ENCODE measurements at places on chromosomes 16 and 17. TPM values are rescaled to one million over a fixed set of nuclear protein-coding genes. Genes with fewer than 3 reads are reported as not detected.

HIC1 gene
- 20.8 TPM for total RNA-seq

NF1 gene
- 50.8 TPM for total RNA-seq

PRR11 gene
- total RNA-seq, result 2.0 TPM

MYL4 gene
- 0.55 TPM for total RNA-seq

VASN gene
- 31.5 TPM for total RNA-seq

GRCh38 chr16:77790009-77790372, 1.6 kb downstream of the VAT1L start:
- DNase-seq, result no peak

DNA sequence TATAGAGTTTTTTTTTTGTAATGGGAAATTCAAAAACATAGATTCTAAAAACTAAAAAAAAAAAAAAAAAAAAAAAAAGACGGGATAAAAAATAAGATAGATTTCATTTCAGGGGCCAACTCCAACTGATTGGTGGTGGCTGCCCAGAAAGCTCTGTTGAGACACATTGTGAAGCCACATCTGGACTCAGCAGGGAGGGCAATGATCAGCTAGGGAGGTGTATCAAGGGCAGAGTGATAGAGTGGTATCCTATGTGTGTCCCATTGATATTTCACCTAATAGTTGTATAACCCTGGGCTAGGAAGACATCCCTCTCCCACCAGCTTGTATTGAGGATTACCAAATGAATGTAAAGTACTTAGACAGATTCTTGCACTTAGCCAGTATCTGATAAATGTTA, 6.7 kb upstream of the CMTR2 start:
- no peak for DNase-seq

- peak; percentile 76 for DNase-seq
These were observed at the start of gene PLD6 for GRCh38 chr17:17206124-17206912. TSS of gene PLD6 (minus strand) at chr17:17206333. CDS start at chr17:17206286, 47 bp downstream.

GRCh38 chr17:41967141-41967920, 736 bp downstream of the CNP start:
- DNase-seq, result no peak

- no peak for DNase-seq
These were observed 17.6 kb upstream of the CDRT4 start for GRCh38 chr17:15485045-15485444.

GRCh38 chr17:28967221-28968135, 16.2 kb upstream of the PHF12 start:
- DNase-seq, result no peak

GRCh38 chr17:48261297-48261880, 153.8 kb downstream of the SNX11 start:
- no peak for DNase-seq

DNA sequence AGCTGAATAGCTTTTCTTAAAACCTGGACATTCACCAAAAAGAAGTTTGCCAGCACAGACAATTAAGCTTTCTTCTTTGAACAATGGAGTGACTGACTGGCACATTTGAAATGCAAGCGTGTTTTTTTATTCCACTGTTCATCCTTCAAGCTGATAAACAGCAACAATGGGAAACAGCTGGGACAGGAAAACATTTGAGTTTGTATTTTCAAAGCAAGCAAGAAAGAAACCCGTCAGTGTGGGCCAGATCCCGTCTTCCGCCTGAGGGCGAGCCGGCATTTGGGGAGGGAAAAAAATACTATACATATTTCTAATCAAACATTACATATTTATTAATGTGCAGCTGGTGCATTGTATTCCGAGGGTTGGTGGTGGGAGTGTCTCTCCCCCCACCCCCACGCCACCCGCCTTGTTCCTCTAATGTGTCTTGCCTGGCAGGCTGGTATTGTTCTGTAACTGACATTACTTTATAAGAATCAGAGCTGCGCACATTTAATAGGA, 94.3 kb downstream of the CYLD start:
- DNase-seq, result no peak

DNA sequence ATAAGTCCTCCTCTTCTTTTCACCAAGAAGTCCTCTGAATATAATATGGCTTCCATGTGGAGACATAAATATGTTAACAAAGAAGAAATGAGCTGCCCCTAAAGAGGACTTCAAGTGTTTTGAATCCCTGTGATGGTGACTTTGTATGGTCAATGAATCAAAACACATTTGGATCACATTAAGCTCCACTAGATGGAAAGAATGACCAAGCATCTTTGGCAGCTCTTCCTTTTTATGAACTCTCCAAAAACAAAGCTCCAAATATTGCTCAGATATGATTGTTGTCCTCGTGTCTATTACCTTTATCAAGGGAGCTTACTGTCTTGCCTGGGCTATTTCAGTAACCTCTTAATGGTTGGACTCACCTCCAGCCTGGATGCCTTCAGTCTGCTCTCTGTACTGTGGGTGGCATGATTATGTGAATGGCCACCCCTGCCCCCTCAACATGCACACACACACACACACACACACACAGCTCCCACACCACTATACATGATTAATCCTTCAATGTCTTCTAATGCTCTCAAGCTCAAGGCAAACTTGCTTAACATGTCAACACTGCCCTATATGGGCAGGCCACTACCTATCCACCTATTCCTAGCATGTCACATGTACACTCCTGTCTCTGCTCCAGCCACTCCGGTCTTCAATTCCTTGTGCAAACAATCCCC, 346.6 kb upstream of the SALL1 start:
- no peak for DNase-seq

DNA sequence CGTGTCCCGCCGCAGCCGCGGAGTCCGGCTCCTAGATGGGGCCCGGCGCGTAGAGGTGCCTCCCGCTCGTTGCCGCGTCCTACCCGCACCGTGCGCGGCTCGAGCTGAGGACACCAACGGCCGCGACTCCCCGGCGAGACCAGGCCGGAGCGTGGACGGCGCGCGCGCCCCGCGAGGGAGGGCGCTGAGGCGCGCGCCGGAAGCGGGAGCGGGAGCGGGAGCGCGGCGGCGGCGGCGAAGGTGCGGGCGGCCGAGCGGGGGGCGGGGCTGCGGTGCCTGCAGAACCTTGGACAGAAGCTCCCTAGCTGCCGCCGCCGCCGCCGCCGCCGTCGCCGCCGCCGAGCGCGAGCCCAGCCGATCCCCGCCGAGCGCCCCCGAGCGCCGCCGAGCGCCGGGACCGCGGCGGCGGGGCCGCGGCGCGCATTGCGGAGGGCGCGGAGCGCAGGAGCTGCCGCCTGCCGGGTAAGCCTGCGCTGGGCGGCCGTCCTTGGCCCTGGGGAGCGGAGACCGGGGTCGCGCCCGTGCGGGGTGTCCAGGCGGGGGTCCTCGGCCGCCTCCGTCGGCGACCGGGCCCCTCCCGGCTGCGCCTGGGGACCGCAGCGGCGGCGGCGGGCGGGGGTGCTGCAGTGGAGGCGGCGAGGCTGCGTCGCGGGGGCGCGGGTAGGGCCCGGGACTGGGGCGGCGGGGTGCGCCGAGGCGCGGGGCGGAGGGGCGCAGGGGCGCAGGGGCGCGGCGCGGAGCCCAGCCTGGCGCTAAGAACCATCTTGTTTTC, at the start of gene CDK5R1:
Gene CDK5R1, plus strand, starts transcription at position 293 of the 772 bp plus-strand sequence. CDS start 628 bp downstream, outside the sequence.
- peak; percentile 57 for DNase-seq

GRCh38 chr16:54128629-54129234, 157.9 kb downstream of the IRX3 start:
- DNase-seq, result no peak

- peak; percentile 52 for DNase-seq
These were observed 105.4 kb downstream of the TRIM37 start for GRCh38 chr17:59001158-59001814.

- peak; percentile 50 for DNase-seq
These were observed 219.3 kb upstream of the GSE1 start for GRCh38 chr16:85393674-85394451.

DNA sequence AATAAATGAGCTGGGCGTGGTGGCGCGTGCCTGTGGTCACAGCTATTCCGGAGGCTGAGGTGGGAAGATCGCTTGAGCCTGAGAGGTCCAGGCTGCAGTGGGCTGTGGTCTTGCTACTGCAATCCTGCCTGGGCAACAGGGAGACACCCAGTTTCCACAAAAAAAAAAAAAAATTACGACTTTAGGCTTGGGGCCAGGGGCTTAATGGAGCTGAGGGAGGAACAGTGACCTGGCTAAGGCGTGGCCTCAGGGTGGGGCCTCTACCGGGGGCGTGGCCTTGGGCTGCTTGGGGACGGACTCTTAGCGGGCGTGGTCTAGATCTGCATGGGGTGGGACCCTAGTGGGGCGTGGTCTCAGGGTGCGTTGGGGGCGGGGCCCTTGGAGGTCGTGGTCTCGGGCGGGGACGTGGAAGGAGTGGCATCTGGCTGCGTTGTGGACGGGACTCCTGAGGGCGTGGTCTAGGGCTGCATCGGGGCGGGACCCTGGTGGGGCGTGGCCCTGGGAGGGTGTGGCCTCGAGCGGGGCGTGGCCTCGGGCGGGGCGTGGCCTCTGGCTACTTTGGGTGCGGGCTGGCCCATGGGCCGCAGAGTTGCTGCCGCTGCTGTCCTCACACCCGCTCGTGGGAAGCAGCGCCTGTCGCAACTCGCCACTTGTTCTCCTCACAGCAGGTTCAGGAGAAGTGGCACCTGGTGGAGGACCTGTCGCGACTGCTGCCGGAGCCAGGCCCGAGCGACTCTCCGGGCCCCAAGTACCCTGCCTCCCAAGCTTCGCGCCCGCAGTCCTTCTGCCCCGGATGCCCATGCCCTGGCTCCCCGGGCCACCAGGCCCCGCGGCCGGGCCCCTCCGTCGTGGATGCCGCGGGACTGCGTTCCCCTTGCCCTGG, 5.8 kb upstream of the C17orf99 start:
- DNase-seq, result peak; percentile 91

DNA sequence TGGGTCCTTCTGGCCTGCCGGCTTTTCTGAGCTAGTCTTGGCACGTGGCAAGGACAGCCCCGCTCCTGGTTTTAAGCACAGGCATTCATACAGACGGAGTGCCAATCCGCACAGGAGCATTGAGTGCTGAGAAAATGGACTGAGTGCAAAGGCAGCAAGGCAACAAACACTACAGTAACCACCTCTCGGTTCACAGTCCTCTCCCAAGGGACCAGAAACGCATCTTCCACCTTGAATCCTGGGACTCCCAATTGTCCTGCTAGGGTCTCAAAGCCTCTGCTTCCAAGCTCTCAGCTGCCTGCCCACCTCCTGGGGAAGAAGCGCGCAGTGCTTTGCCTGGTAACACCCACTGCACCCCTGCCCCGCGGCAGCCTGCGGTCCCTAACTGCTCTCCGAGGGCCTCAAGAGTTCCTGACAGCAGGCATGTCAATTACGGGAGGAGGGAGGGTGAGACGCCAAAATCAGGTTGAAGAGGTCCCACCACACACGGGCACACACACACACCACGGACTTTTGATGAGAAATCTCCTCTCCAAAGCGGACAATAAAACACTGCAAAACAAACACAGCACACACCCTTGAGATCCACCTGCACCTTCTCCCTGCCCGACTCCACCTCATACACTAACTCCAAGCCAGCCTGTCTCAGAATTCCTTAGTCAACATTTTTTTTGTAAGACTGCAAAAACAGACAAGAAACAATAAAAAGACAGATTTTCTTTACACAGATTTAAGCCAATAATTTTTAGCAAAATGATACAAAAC, 15.0 kb downstream of the SLC16A3 start:
- DNase-seq, result no peak

DNA sequence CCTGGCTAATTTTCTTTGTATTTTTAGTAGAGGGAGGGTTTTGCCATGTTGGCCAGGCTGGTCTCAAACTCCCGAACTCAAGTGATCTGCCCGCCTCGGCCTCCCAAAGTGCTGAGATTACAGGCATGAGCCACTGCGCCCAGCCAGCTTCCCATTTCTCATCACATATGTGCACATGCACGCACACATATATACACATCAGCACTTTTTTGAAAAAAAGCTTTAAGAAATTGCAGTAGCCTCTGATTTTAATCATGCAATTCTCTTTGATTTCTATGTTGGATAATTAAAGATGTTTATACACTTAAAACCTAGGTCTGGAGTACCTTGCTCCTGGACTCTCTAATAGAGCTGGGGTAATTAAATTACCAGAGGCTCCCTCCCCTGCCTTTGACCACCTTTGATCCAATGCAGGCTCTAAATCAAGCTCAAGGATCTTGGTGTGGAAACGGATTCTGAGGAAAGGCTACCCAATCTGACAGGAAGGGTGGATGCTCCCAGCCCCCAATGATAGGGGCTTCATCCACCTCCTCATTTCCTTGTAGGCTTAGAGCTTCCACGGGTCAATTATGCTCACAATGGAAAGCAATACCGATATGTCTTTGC, 29.7 kb upstream of the GAN start:
- DNase-seq, result no peak

DNA sequence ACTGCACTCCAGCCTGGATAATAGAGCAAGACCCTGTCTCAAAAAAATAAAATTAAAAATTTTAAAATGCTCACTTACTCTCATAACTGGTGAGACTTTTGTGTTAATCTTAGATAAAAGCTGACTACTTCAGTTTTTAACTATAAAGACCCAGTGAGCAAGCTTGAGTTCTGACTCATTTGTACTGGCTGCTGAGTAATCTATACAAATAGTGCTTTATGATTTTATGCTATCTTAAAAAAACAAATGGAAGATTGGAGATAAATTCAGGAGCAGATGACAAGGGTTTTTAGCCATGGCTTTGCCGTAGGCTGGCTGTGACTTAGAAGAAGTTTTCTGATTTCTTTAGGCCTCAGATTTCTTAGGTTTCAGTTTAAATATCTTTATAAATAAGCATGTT, 30.5 kb downstream of the SNTB2 start:
- no peak for DNase-seq

- no peak for DNase-seq
These were observed 7.0 kb downstream of the TRPV2 start for GRCh38 chr17:16422416-16422815.

DNA sequence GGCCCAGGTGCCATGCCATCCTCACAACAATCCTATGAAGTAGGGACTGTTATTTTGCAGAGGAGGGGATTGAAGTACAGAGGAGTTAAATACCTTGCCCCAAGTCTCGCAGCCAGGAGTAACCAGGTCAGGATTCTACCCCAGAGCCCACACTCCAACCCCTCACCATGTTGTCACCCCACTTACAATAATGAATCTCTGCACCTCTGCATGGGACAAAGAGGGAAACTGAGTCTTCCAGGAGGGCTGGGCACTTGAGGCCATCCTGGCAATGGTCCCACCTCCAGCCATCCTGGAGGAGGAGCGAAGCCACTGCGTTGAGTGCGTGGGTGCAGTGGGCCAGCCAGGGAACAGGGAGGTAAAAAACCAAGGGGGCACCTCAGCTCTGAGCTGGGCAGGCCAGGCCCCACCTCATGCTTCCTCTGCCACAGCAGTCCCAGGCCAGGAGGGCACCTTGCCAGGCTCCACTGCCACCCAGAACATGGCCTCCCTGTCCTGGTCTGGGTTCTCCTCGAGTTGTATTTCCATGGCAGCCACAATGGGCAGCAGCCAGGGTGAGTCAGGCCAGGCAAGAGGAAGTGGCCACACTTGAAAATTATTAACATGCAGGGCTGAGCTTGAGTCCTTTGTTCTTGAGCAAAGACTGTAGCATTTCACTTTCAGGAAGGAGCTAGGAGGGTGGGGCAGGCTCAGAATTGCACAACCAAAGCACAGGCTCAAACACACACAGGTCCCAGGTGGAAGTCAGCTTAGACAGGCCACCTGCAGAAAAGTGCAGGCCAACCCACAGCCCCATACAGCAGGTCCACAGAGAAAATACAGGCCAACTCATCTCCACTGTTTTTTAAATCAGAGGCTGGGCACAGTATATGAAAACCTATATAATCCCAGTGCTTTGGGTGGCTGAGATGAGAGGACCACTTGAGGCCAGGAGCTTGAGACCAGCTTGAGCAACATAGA, 52.1 kb downstream of the CUEDC1 start:
- peak; percentile 90 for DNase-seq
